Activated CD4-positive, alpha-beta T cell treated with anti-CD3 and anti-CD28 coated beads for 36 hours (primary cell): ENCODE measurements at places on chromosomes 11 and 22. TPM values are rescaled to one million over a fixed set of nuclear protein-coding genes. Genes with fewer than 3 reads are reported as not detected.

DNA sequence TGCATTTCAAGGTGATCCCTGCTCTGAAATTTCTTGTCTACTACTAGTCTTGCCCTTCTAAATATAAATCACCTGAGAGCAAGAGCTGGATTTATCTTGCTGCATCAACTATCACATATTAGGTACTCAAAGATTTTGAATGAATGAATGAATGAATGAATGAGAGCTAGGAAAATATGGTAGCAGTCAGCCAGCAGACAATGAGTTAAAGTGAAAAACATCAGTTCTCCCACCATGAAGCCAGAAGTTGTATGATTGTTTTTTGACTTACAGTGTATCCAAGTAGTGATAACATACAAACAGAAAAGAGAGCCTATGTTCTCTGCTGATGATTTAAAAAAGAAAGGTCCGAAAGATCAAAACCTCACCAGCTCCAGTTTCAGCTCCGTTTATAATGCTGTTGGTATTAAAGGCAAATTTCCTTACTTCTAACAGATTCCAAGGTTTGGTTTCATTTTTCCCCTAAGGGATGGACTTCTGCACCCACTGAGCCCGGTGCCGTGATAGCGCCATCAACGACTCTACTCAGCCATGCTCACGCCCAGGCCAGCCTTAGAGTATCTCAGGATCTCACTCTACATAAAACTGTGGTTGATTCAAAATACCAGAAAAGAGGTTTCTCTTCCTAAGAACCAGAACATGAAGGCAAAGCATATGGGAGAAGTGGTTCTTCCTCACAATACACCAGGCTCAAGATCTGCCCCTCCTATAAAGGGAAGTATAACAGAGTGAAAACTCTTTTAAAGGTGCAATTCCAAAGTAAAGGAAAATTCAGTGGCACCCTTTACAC, 92.0 kb downstream of the SGSM3 start:
- peaks cover 65% of the 10 kb centered on the region for H3K4me1 ChIP-seq
- H3K4me3 ChIP-seq, result peak overlapping the region; percentile 87
- H3K27me3 ChIP-seq, result no peaks in the 10 kb centered on the region
- peak; percentile 55 for DNase-seq
- H3K36me3 ChIP-seq, result peaks cover 19% of the 10 kb centered on the region

GRCh38 chr11:727859-728748, 19.2 kb upstream of the TALDO1 start:
- no peaks in the 10 kb centered on the region for H3K36me3 ChIP-seq
- H3K4me1 ChIP-seq, result peaks cover 5% of the 10 kb centered on the region
- peaks cover 10% of the 10 kb centered on the region for H3K27me3 ChIP-seq
- no peak overlapping the region for H3K27ac ChIP-seq
- H3K4me3 ChIP-seq, result no peak overlapping the region

GRCh38 chr11:35311331-35311730, 108.0 kb downstream of the SLC1A2 start:
- DNase-seq, result no peak
- no peaks in the 10 kb centered on the region for H3K36me3 ChIP-seq
- no peak overlapping the region for H3K4me3 ChIP-seq

DNA sequence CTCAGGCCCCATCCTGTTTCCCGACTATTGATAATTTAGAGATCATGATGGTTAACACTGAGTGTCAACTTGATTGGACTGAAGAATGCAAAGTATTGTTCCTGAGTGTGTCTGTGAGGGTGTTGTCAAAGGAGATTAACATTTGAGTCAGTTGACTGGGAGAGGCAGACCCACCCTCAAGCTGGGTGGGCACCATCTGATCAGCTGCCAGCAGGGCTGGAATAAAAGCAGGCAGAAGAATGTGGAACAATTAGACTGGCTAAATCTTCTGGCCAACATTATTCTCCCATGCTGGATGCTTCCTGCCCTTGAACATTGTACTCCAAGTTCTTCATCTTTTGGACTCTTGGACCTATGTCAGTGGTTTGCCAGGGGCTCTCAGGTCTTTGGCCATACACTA, 1170.0 kb upstream of the CNTN5 start:
- H3K4me1 ChIP-seq, result no peaks in the 10 kb centered on the region
- no peak for DNase-seq
- H3K4me3 ChIP-seq, result no peak overlapping the region
- no peaks in the 10 kb centered on the region for H3K36me3 ChIP-seq
- H3K27me3 ChIP-seq, result no peaks in the 10 kb centered on the region

- H3K27me3 ChIP-seq, result no peaks in the 10 kb centered on the region
- H3K27ac ChIP-seq, result no peak overlapping the region
- peaks cover 66% of the 10 kb centered on the region for H3K4me1 ChIP-seq
- H3K4me3 ChIP-seq, result no peak overlapping the region
These were observed 5.5 kb downstream of the CERK start for GRCh38 chr22:46732513-46732912.

GRCh38 chr11:121476379-121477032, 23.7 kb upstream of the SORL1-AS1 start:
- peaks cover 40% of the 10 kb centered on the region for H3K36me3 ChIP-seq
- H3K4me3 ChIP-seq, result no peak overlapping the region
- H3K27ac ChIP-seq, result peak overlapping the region; percentile 38
- no peaks in the 10 kb centered on the region for H3K27me3 ChIP-seq

DNA sequence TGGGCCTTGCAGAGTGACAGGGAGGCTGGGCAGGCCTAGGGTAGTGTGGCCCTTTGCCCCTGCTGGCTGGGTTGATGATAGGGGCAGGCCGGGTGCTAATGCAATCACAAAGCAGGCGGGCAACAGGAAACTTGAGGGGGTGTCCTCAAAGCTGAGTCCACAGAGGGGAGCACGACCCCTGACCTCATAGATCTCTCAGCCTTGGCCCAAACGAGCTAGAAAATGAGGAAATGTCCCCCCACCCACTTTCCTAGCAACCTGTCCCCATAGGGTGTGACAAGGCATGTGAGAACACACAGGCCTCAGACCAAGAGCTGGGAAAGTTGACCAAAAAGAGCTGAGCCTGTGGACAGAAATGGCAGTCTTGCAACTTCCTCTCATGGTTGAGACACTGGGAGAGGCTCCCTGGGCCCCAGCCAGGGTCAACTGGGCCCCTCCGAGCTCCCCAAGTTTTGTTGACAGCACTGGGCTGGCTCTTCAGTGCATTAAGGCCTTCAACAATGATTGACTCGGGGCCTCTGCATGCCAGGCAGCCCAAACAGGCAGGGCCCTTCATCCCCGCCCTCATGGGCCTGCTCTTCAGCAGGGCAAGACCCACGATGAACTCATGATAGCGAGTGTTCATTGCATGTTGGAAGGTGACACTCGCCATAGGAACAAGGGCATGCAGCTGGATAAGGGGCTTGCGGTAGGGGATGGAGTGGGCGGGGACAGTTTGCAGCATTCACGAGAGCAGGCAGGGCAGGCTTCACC, 9.8 kb upstream of the SPI1 start:
- no peak overlapping the region for H3K4me3 ChIP-seq
- H3K27ac ChIP-seq, result no peak overlapping the region
- H3K36me3 ChIP-seq, result no peaks in the 10 kb centered on the region
- H3K27me3 ChIP-seq, result no peaks in the 10 kb centered on the region

- H3K4me1 ChIP-seq, result peaks cover 21% of the 10 kb centered on the region
- no peaks in the 10 kb centered on the region for H3K36me3 ChIP-seq
- peak; percentile 69 for DNase-seq
- H3K27ac ChIP-seq, result peak overlapping the region; percentile 30
- H3K4me3 ChIP-seq, result peak overlapping the region; percentile 64
These were observed 88.6 kb upstream of the CRYBB3 start for GRCh38 chr22:25110846-25111578.

GRCh38 chr11:68968306-68969250, 12.2 kb downstream of the MRGPRD start:
- no peak overlapping the region for H3K4me3 ChIP-seq
- H3K27me3 ChIP-seq, result no peaks in the 10 kb centered on the region
- H3K4me1 ChIP-seq, result peaks cover 13% of the 10 kb centered on the region
- no peak for DNase-seq
- H3K36me3 ChIP-seq, result no peaks in the 10 kb centered on the region

DNA sequence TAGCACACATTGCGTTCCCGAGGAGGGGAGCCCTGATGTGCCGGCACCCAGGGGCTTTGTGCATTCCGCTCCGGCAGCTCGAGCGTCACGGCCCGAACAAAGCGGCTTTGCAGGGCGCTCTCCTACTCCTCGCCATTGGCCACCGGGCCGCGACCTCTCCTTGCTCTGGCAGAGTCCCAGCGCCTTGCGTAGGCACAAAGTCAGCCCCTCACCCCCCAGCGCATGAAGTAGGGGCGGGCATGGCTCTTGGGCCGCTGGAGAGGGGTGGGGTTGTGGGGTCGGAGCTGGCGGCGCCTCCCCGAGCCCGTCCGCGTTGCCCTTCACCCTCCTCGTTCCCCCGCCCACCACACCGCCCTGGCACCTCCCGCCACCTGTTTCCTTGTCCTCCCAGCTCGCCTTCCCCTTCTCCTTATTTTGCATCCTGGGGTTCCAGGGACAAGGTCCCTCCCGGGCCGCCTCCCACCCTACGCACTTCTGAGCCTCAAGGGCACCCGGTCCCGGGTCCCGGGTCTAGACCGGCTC, 753 bp upstream of the PPARA start:
- peak overlapping the region; percentile 66 for H3K4me3 ChIP-seq
- peaks cover 7% of the 10 kb centered on the region for H3K27me3 ChIP-seq
- H3K27ac ChIP-seq, result no peak overlapping the region

DNA sequence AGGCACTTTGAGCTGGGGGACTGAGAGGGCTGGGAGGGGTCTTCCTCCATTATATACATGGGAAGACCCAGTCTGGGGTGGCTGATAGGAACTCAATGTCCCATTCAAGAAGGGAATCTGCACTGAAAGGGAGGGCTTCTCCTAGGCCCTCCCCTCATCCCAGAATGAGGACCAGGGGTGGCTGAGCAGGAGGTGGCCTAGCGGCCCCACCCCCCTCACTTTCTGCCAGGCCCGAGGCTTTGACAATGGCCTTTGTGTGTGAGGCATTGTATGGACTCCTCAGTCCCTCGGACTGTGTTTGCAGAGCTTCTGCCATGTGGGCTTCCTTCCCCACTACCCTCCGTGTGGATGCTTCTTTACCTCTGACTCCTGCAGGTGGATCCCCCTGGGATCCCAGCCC, 65.7 kb downstream of the NECTIN1 start:
- H3K36me3 ChIP-seq, result no peaks in the 10 kb centered on the region
- H3K4me3 ChIP-seq, result no peak overlapping the region
- H3K4me1 ChIP-seq, result no peaks in the 10 kb centered on the region
- H3K27ac ChIP-seq, result no peak overlapping the region
- H3K27me3 ChIP-seq, result no peaks in the 10 kb centered on the region

DNA sequence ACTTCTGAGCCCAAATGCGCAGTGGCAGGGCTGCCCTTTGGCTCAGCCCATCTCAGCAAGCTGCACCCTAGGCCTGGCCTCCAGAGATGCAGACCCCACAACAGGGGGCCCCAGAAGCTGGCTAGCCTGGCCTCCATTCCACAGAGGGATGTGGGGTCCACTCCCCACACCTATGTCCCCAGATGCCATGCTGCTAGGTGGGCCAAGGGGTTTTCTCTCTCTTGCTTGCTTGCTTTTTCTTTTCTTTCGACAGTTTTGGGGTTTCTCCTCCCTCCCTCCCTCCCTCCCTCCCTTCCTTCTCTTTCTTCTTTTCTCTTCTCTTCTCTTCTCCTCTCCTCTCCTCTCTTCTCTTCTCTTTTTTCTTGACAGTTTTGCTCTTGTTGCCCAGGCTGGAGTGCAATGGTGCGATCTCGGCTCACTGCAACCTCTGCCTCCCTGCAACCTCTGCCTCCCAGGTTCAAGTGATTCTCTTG, 9.6 kb downstream of the SCARF2 start:
- H3K36me3 ChIP-seq, result no peaks in the 10 kb centered on the region
- no peak overlapping the region for H3K4me3 ChIP-seq
- DNase-seq, result no peak
- no peak overlapping the region for H3K27ac ChIP-seq
- H3K27me3 ChIP-seq, result peaks cover 34% of the 10 kb centered on the region
- peaks cover 10% of the 10 kb centered on the region for H3K4me1 ChIP-seq

DNA sequence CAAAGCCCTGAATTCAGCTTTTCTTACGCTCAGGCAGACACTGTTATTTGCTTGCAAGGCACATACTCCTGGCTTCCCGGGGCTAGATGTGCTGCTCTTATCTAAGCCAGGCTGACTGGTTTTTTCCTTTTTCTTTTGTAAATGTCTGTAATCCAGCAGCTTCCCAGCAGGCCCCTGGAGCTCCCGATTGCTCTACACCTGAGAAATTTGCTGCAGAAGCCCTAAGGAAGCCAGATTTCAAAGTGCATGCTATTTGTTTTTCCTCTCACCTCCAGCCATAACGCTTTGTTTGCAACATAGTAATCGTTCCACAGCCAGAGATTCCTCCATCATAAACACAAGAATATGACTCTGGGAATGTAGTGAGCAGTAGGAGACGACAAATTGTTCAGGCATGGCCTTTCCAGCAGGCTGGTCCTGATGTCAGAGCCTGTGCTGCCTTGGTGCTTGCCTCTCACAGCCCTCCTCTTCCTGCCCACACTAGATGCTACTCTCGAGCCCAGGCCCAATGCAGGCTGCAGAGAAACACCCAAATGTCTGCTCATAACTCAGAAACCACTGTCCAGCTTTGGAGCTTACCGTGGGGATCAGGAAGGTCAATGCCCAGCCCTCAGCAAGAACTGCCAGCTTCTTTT, 54.7 kb upstream of the SLC6A5 start:
- peaks cover 2% of the 10 kb centered on the region for H3K27me3 ChIP-seq
- no peak overlapping the region for H3K27ac ChIP-seq
- no peak for DNase-seq
- no peaks in the 10 kb centered on the region for H3K4me1 ChIP-seq
- no peak overlapping the region for H3K4me3 ChIP-seq

GRCh38 chr11:19355601-19356000, 114.9 kb upstream of the E2F8 start:
- DNase-seq, result no peak
- no peaks in the 10 kb centered on the region for H3K36me3 ChIP-seq
- no peaks in the 10 kb centered on the region for H3K4me1 ChIP-seq
- peaks cover 24% of the 10 kb centered on the region for H3K27me3 ChIP-seq
- H3K27ac ChIP-seq, result no peak overlapping the region

DNA sequence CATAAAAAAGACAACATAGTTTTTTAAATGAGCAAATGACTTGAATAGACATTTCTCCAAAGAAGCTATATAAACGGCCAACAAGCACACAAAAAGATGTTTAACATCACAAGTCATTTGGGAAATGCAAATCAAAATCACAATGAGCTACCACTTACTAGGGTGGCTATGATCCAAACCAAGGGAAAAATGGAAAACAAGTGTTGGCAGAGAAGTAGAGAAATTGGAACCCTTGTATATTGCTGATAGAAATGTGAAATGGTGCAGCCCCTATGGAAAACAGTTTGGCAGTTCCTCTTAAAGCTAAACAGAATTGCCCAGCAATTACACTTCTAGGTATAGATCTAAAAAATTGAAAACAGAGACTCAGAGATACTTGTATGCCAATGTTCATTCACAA, 29.0 kb downstream of the PAMR1 start:
- DNase-seq, result no peak
- H3K4me1 ChIP-seq, result no peaks in the 10 kb centered on the region
- no peak overlapping the region for H3K27ac ChIP-seq
- peaks cover 11% of the 10 kb centered on the region for H3K27me3 ChIP-seq
- H3K36me3 ChIP-seq, result no peaks in the 10 kb centered on the region

OR51B5 gene
- not detected for total RNA-seq

SLC22A9 gene
- not detected for total RNA-seq

ANO5 gene
- 0.02 TPM for total RNA-seq

WNT7B gene
- not detected for total RNA-seq

DUSP8 gene
- total RNA-seq, result 1.3 TPM

INSC gene
- total RNA-seq, result 0.69 TPM

ST3GAL4 gene
- total RNA-seq, result 7.5 TPM

SLC22A12 gene
- not detected for total RNA-seq

GANAB gene
- 208 TPM for total RNA-seq
